ENCODE measurements at places on chromosomes 13 and 19. TPM values are rescaled to one million over a fixed set of nuclear protein-coding genes. Genes with fewer than 3 reads are reported as not detected.

DNA sequence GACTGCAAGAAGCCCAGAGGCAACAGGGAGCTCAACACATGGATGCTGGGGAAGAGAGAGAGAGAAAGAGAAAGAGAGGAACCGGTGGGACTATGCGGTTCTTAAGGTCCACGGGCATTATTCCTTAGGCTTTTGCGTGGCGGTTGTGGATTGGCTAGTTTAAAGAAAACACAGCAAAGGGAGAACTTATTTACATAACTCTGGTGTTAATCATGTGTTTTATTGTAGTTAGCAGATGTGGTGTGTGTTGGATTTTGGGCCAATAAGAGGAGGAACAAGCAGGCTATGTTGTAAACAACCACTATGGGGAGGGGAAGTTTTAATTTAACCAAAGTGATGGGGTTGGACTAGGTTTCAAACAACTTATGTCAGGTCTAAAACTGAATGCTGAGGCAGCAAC, 275.3 kb upstream of the KLF12 start:
- DNase-seq: no peak

DNA sequence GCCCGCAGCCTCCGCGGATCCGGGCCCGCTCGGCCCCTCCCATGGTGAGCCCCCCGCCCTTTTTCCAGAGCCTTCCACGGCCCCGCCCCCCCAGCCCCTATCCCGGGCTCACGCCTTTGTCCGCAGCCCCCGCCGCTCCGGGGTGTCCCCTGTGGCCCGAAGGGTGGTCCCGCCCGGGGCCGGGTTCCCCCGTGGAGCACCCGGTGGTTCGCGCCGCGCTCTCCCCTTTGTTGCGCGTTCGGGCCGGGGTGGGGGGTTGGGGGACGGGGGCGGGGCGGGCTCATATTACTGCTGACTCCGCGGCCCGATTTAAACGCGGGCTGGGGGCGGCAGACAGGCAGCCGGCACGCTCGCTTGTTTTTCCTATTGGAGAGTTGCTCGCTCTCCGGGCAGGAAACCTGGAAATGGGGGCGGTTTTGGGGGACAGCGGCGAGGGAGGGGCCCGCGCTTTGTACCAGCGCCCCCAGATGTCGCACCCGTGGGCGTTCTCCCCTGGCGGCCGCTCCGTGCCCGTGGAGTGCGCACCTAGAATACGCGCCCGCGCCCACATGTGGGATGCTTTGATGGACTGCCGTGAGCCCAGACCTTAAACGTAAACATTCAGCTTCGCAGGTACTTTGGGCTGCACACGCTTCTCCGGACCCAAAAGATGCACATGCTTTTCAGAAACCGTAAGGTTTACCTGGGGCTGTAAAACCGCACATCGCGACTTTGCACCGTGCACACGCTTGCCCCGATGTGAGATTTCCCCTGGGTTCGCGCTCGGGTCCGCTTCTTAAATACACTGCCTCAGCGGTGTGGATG, 699 bp downstream of the PTOV1 start:
- DNase-seq: peak; percentile 70

GRCh38 chr13:113816946-113817859, 46.7 kb downstream of the GAS6 start:
- peak; percentile 81 for DNase-seq

KCNC3 gene
- 48.3 TPM for polyA plus RNA-seq

DNA sequence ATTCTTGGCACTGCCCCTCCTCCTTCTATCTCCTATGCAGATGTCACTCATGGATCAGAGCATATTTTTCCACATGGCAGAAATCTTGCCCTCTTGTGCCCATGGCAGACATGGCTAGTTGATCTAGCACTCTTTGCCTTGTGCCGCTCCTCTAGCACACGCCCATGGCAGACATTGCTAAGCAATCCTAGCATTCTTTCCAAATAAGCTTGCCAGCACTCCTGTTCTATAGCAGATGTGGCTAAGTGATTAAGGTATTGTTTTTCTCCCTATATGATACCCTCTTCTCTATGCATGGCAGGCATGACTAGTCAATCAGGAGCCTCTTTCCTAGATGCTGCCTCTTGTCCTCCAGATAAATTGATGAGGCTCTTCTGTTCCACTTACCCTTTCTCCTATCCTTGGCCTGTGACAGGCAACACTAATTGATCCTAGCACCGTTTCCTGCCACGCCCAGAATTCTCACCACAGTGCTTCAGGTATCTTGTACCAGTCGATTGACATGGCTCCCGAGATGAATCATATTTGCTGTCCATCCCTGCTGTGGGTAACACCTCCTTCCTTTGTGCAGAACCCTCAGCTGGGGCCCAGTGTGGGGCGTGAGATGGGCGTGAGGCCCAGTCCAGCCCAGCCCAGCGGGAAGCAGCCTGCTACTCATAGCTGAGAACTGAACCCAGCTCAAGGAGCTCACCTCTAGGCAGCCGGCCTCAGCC, 26.9 kb downstream of the TMED1 start:
- DNase-seq: no peak

GRCh38 chr13:106819413-106820180, 251.7 kb upstream of the ARGLU1 start:
- DNase-seq: no peak

DNA sequence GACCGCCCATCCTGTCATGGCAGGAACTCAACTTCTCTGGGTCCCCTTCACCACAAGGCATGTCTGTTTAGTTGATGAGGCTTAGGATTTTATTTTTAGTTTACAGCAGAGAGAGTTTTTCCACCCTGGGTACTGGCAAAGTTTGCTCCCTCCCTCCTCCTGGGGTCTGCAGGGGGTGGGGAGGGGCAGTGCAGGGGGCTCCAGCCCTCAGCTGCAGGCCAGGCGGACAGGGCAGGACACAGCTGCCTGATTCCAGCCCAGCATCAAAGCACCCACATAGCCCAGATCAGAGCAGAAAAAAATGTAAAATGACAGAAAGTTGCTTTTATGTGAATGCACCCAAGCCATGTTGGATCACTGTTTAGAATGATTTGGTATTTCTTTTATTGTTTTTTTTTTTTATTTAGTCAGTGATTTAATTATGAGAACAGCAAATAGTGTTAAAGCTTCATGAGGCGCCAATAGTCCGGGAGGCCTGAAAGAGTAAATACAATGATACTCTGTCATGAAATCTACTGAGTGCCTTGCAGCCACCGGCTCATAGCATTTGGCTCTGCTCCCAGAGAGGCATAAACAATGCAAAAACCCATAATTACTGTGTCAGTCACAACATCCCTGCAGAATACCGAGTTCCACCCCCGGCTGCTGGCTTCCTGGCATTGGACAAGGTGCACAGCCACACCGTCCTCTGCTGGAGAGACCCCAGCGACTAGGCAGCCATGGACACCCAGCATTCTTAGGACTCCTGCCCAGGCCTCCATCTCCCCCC, 923.5 kb downstream of the UQCRFS1 start:
- DNase-seq: peak; percentile 71

DNA sequence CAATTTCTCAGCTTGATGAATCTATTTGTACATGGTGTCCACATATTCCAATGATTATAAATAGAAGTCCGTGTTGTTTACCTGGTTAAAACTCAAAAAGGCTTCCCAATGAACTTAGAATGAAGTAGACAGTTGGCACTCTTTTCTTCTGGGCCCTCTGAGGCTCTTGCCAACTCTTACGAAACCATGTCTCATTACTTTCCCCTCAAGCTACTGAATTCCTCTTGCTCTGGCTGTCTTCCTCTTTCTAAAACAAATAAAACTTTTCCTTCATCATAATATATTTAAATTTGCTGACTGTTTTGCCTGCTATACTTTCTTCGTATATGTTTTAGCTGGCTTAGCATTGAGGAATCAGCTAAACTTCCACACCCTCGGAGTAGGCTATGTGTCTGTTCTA, 139.7 kb downstream of the SLITRK6 start:
- no peak for DNase-seq

DNA sequence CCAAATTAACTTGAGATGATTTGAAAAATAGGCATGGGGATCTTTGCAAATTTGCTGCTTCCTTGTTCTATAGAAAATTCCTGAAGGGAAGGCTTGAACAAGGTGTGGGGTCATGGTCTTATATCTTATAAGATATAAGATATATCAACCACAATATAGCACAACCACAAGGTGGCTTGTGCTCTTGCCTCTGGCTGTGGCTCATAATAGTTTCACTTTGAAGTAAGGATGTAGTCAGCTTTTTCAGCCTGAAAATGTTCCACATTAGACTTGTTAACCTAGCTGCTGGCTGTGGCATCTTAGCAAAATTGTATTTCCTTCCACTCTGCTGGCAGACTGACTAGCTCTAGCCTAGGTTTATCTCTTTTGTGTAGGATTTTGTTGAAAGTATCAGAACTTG, 169.7 kb downstream of the KLF5 start:
- no peak for DNase-seq

Measured in spinal cord (tissue), 10 donors.